GM23248 (cell line): ENCODE measurements at places on chromosomes 7 and 10. TPM values are rescaled to one million over a fixed set of nuclear protein-coding genes. Genes with fewer than 3 reads are reported as not detected.

ATG9B gene
- not detected in 2 replicates for total RNA-seq

GRCh38 chr7:107563081-107563774, 492 bp downstream of the COG5 start:
- DNase-seq: no peak

SPDYE9 gene
- total RNA-seq: not detected in 2 replicates

GRCh38 chr10:110192552-110192951, 14.9 kb upstream of the MXI1 start:
- DNase-seq: no peak
